ENCODE measurements at places on chromosomes 3 and 15. TPM values are rescaled to one million over a fixed set of nuclear protein-coding genes. Genes with fewer than 3 reads are reported as not detected.

TRIM42 gene
- total RNA-seq: not detected

GRCh38 chr15:40695469-40695890, 506 bp downstream of the RAD51 start:
- DNase-seq: no peak

GRCh38 chr15:85770096-85771041, 24.4 kb downstream of the KLHL25 start:
- DNase-seq: no peak

DNA sequence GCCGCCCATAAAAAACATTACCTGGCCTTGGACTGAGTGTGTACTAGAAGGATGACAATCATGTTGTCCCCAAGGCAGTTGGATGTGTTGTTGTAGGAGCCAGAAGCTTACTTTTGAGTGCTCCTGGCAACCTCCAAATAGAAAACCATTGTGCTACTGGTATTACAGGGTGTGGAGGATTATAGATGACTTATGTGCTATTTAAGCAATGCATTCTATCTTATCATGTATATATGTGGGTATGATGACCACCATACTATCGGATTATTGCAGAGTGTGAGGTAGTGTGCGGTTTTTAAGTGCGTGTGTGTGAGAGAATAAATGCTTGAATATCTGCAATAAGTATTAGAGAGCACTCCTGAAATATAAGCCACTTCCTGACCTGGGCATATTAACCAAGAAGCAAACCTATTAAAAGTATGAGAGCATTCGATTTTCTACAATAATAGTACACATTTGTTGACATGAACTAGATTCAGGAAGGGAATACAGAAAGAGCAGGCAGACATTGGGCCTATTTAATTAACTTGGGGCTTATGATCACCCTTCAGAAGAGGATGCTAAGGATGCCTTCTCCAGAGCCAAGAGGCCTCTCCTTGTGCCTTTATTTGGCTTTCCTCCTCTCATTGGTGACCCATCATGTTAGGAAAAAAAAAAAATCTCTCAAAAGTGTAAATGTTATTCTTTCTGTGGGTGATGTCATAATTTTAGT, 11.7 kb upstream of the MBNL1 start:
- no peak for DNase-seq

GRCh38 chr3:195227871-195228270, 43.1 kb downstream of the XXYLT1 start:
- DNase-seq: peak; percentile 14

DNA sequence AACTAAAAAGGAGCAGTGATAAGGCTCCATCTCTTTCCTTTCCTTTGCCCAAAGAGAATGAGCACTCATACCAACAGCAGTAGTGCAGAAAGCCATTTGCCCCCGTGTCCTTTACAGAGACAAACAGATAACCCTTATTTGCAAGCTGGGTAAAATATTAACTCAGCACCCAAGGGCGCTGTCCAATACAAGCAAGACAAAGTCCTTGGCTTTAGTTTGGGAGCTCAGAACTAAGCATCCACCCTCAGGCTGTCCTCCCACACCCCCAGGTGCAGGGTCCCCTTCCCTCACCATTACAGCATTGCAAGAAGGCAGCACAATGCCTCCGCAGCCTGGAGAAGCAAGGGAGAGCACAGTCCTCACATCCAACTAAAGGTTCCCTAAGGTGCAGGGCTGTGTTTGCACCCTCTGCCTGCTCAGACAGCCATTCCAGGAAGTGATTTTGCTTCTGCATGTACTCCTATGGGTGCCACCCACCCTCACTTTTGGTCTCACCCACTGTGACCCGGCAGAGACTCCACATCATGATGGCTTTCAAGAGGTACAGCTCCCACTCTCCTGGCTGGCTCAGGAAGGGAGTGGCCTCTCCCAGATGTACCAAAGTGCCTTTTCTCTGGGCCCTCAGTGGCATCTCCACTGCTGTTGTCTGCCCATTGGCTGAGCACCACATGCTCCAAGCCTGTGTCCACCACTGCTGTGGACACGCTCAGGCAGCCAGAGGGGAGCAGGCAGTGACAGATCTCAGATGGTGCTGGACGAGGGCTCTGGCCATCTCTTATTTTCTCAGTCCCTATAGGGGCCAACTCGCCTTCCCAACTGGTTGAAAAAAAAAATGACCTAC, 34.1 kb upstream of the HES1 start:
- DNase-seq: peak; percentile 68
